ENCODE measurements at places on chromosomes 3 and 15.
A peak's percentile ranks its signal among the peaks of the same experiment; 100 is the strongest.

- no peak for DNase-seq
These were observed 18.4 kb upstream of the ZBTB47 start for GRCh38 chr3:42635111-42635510.

GRCh38 chr3:110821586-110821985 is 250.0 kb upstream of the NECTIN3 start:
- DNase-seq = no peak

GRCh38 chr3:190155752-190156151 is 35.1 kb upstream of the P3H2 start:
- no peak for DNase-seq

DNA sequence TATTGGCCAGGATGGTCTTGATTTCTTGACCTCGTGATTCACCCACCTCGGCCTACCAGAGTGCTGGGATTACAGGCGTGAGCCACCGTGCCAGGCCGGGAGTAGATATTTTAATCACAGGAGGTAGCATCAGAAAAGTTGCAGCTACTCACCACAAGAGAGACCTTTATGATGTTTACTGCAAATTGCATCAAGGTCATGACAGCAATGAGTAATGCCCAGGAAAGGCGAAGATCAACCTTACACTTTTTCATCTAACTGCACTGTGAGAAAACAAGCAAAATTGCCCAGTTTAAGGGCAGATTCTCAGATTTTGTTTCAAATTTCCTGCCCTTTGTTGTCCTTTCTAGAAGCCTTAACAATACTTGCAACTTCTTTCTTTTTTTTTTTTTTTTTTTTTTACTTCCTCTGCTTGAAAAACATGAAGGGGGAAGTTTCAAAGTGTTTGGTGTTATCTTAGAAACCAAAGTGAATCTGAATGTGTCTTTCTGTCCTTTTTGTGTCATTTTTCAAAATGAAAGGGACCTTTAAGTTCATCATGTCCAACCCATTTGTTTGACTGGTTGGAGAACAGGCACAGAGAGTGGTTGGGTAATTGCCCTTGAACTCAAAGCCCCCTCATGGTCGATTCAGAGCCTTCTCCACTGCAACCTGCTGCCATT is 25.0 kb downstream of the TGFBR2 start:
- DNase-seq = peak; percentile 33

DNA sequence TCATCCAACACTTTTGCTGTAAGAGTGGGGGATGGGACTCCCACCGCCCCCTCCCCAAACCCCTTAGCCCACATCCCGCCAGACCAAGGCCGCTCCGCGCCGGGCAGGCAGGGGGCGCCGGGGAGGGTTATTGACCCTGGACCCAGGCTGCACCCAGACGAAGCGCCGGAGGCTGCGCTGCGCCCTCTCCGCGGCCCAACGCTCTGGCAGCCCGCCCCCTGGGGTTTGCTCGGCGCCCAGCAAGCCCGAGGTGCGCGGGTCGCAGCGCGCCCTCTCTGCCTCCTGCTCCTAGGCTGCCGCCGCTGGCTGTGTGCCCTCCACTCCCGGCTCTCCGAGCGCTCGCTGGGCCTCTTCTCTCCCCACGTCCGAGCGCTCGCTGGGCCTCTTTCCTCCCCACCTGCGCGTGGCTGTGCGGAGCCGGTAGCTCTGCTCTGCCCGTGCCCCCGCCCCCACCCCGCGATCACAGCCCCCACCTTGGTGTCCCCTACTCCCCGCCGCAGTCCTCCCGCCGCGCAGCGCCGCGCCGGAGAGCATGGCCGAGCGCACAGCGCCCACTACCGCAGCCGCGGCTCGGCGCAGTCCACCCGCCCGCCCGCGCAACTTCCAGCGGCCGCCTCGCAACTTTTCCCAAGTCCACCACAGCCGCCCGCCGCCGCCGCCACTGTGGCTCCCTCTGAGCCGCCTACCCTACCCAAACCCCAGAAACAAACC is 1.2 kb downstream of the MECOM start:
- no peak for DNase-seq

- no peak for DNase-seq
These were observed 69.3 kb upstream of the RPL35A start for GRCh38 chr3:197880491-197881269.

- DNase-seq = no peak
These were observed 3.0 kb upstream of the GRAMD2A start for GRCh38 chr15:72200395-72201237.

All from stimulated activated CD4-positive, alpha-beta T cell treated with anti-CD3 and anti-CD28 coated beads, Interleukin-2, amount 100 ng/mL, for 4 hours (primary cell).